ENCODE measurements at places on chromosomes 1 and 21.

DNA sequence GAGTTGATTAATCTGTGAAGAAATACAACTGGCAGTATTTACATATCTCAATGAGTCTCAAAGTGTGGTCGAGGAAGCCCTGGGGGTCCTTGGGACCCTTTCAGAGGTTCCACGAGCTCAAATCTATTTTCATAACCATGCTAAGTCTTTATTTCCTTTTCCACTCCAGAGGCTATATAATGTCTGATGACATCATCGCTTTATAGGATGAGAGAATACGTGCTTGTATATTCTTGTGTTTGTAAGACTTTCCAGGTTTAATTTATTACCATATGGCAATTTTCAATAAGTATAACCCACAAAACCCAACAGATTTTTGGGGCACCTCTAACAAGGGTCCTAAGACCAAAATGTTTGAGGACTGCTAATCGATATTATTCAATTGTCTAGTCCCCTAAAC, 1.4 kb upstream of the SLC19A2 start:
- DNase-seq: no peak

GRCh38 chr1:94481473-94481933, 60.1 kb downstream of the F3 start:
- peak; percentile 21 for DNase-seq

DNA sequence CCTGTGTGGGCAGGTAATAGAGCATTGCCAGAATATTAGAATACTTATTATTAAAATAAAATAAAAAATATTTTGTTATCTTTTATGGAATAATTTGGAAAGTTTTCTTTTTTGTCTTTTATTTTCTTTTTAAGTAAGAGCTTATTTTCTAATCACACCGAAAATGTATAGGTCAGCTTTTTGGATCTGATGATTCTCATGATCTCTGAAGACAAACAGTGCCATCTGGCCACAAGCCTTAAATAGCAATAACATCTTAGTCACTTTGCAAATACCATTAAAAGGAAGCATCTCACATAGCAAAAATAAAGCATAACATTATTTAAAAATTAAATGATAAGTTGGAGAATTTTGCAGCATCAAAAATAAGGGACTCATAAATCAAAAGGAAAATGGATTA, 213.8 kb downstream of the PLA2G4A start:
- DNase-seq: no peak

DNA sequence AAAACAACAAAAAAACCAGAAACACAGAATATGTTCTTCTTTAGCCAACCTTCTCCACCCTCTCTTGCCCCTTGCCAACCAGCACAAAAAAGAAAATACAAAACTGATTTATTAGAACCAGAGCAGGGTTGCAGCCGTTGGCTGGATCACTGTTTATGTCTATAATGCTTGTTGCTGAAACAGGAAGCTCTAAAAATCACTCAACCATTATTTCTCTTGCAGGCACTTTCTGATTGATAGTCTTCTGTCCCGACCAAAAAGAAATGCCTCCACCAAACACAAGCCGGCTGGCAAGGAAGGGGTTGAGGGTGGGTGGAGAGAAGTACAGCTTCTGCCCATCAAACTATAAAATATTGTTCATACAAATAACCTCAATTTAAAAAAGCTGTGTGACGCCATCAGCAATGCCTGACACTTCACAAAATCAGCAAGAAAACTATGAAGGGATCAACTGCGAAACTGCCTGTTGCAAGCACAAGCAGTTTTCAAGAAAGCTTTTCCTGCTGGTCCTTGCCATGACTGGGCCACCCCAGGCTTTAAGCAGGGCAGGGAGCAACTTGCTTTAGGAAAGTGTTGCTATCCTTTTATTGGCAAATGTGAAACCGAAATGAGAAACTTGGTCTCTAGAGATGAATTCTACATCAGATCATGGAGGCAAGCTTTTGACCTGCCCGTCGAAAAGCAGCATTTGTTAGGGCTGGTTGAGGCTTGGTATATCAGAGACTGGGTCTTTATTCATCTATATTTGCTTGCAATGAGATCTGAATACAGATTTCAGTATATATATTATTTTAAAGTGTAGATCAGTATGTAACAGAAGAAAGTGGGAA, 174.2 kb downstream of the RUNX1 start:
- DNase-seq: no peak

- no peak for DNase-seq
Measured at GRCh38 chr1:913491-914130, 10.1 kb upstream of the SAMD11 start.

- peak; percentile 19 for DNase-seq
Measured at GRCh38 chr1:88892357-88892877, 1.1 kb upstream of the GTF2B start.

DNA sequence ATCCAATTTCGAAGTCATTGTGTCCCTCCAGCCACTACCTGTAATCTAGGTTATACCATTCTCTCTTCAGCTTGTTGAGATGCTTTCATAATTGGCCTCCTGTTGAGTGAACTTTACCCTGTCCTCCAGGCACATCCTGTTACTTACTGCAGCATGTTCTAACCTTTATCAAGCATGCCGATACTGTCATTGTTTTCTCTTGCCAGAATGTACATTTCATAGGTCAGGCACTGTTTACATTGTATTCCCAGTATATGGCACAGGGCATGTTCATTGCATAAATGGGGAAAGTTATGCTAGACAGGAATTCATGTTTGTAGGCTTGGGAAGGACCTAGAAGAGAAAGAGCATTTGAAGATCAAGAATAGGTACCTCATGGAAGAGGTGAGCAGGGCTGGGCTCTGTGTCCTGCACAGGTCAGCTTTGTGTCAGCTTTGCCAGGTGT, 10.2 kb downstream of the CXADR start:
- DNase-seq: no peak

DNA sequence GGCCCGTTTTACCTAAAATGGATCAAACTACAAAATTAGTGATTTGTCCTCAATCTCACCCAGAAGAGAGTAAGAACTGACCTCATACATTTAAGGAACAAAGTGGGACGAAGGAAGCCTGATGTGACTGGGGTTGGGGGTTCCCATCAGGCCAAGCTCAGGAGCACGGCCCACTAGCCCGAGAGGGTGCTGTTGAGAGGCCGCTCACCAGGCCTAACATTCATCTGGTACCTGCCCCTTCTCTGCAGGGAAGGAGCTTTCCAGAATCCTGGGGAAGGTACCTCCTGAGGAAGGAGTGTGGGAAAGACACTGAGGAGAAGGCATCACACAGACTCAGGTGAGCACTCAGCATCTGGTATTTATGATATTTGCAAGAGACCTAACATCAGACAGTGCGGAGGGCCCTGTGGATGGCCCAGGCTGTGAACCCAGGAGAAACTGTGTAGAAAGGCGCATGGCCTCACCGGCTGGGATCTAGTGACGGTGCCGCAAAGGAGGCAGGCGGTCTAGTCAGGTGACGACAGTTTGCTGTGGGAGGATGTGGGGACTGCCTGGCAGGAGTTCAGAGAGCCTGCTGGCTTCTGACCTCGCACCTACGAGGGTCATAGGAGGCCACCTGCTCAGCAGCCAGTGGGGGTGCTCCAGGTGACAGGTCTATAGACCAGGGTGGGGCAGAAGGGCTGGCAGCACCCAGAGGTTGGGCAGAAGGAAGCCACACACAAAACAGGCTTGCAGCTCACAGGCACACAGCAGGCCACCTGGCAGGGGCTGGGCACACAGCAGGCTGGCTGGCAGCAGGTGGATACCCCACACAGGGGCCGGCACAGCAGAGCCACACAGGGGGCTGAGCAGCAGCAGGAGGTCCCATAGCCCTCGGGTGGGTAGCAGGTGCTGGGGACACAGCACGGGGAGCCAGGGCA, 543 bp downstream of the KRTAP12-4 start:
- DNase-seq: no peak

GRCh38 chr1:70103770-70104169, 101.6 kb downstream of the LRRC40 start:
- no peak for DNase-seq

GRCh38 chr21:34092262-34092921, 19.0 kb downstream of the MRPS6 start:
- DNase-seq: no peak

- DNase-seq: no peak
Measured at GRCh38 chr1:226590614-226591013, 42.0 kb downstream of the STUM start.

DNA sequence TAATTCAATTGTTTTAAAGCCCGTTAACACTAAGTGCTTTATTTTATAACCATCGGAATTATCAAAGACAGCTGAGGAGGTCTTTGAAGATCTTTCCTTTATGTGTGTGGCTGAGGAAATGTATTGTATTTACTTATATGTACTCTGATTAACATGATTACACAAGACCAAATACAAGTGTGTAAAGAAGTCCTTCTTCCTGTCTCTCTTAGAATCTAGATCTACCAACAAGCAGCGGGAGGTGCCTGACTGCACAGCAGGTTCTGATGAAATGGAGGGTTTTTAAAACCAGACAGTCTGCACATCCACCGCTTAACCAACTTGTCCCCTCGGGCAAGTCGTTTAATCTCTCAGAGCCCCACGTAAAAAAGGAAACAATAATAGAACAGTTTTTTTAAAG, 240.5 kb upstream of the MAP1LC3C start:
- DNase-seq: no peak

GRCh38 chr1:47230692-47231300, 1.2 kb downstream of the TAL1 start:
- DNase-seq: no peak

DNA sequence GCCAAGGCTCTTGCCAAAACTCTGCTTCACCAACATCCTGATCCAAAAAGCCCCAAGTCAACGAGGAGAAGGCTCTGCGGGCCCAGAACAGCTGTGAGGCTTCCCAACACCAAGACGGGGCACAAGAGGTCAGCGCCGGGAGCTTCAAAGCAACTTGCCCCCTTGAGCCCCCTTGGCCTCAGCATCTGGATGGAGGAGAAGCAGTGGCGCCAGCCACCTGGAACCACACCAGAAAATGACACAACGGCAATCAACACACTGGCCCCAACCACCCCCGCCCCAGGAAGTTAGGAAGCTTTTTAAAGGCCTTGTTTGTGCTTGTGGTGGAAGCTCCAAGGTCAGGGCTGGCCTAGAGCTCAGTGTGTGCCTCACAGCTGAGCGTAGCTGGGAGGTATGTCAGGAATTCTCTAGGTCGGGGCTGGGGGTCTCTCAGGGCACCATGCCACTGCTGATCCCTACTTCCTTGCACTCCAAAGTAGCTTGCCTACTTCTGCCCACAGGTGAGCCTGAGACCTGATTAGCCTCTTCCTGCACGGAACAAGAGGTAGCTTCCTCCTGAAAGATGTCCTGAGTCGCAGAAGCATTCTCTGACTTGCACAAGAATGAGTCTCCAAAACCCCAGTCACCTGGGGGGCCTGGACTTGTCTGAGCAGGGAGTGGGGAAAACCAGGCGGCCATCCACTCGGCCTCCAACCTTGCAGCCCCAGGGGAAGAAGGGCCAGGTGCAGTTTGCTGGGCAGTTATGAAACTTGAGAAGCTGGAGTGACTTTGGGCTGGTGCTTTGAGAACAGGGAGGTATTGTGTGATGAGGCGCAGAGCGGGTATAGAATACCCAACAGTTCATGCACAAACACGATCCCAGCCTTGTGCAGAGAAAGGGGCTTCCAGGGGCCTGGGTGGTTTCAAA, 9.7 kb upstream of the SRP9 start:
- peak; percentile 94 for DNase-seq

- DNase-seq: no peak
Measured at GRCh38 chr1:239545466-239545865, 159.1 kb downstream of the CHRM3 start.

- no peak for DNase-seq
Measured at GRCh38 chr1:211610779-211611556, 32.0 kb upstream of the SLC30A1 start.

DNA sequence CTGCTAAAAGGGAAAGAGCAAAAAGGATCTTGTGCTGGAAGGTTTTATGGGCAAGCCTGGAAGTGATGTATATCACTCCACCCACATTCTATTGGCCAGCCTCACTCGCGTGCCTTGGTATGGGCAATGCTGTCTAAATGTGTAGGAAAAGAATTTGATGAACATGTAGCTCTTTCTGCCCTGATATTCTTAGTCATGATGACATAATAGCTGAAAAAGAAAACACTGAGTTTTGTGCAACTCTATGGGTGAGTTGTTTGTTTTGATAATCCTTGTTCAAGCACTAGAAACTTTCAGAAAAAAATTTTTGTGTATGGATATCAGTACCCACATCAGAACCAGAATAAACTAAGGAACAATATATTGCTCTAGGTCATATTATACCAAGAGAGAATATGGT, 231.5 kb upstream of the ST6GALNAC5 start:
- DNase-seq: no peak

GRCh38 chr21:33042812-33043211, 17.1 kb downstream of the OLIG2 start:
- DNase-seq: no peak

GRCh38 chr1:29453502-29454240, 217.3 kb downstream of the PTPRU start:
- peak; percentile 45 for DNase-seq

DNA sequence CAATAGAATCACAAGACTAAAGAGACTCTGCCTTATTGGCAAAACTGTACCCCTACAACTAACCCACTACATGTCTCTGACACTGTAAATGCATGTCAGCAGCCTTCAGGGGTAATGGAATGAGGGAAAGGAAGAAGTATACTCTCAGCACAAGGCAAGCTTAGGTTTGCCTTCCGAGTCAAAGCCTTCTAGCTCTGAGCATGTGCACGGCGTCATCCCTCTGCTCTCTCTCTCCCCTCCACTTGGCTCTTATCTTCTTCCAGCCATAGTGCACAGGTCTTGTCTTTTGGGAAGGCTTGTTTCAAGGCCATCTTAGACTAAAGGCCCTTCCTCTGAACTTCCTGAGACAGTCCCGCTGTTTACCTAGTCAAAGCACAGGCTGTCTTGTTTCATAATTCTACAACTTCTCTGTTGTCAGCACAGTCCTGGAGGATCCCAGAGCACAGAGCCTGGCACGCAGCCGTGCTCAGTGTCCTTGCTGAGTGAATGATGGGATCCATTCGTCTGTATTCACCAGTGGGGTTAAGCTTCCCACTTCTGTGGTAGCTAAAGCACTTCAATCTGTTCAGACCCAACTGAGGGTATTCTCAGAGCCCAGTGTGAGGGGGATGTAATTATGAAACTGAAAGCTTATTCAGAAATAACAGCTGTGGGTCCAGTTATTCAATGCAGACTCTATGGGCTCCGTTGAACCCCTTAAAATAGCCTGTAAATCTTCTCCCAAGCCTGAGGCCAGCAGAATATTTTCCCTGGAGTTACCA, 166.5 kb upstream of the PLD5 start:
- DNase-seq: no peak

DNA sequence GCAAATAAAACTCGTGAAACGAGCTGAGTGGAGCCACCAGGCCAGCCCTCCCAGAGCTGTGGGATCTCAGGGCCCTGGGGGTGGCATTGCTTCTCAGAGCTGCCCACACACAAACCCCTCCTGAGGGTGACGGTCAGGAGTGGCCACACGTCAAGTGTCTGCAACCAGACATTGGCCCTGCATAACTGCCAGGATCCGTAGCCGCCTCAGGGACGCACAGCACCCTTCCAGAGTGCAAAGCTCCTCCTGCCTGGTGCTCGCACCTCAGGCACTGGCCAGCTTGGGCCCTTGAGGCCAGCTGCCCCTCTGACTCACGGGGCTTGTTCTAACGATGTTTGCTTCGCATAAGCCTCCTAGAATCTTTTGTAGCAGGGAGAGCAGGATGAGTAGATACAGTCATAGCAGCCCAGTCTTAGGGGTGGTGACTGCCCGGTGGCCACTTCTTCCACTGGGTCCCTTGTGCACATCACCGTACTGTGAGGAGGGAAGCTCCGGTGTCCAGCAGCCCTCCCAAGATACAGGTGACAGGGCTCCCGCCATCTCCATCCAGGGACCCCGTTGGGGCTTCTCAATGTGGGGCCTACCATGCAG, 5.0 kb downstream of the WNT3A start:
- no peak for DNase-seq
